ENCODE measurements at places on chromosomes 11 and 22.

DNA sequence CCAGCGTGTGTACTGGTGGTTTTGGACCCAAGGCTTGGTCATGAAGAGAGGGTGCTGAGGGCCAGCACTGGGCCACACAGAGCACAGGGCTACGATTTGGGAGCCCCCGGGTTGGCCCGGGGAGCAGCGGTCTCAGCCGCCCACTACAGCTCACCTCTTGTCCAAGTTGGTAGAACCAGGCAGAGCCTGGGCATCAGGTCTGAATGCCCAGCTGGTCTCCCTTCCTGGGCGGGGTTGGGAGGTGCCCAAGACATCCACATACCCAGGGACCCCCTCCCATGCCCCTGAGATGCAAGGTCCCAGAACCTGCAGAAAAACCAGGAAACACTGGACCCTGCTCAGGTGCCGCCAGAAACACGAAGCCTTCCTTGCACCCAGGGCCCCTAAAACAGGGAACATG is 18.0 kb downstream of the CELSR1 start:
- no peak for DNase-seq

DNA sequence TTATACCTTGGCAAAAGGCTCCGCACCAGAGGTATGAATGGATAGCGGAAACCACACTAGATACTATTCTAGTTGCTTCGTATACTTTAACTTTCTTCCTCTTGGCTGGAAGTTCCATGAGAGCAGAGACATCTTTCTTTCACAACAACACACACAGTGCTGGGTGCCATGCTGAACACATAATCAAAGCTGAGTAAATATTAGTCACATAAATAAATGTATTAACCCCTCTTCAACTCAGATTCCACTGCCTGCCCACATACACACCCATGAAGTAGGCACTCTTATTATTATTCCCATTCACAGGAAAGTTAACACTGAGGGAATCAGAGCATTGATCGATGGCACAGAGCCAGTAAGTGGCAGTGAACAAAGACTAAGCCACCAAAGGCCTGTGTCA is 35.4 kb downstream of the SPON1 start:
- no peak for DNase-seq

DNA sequence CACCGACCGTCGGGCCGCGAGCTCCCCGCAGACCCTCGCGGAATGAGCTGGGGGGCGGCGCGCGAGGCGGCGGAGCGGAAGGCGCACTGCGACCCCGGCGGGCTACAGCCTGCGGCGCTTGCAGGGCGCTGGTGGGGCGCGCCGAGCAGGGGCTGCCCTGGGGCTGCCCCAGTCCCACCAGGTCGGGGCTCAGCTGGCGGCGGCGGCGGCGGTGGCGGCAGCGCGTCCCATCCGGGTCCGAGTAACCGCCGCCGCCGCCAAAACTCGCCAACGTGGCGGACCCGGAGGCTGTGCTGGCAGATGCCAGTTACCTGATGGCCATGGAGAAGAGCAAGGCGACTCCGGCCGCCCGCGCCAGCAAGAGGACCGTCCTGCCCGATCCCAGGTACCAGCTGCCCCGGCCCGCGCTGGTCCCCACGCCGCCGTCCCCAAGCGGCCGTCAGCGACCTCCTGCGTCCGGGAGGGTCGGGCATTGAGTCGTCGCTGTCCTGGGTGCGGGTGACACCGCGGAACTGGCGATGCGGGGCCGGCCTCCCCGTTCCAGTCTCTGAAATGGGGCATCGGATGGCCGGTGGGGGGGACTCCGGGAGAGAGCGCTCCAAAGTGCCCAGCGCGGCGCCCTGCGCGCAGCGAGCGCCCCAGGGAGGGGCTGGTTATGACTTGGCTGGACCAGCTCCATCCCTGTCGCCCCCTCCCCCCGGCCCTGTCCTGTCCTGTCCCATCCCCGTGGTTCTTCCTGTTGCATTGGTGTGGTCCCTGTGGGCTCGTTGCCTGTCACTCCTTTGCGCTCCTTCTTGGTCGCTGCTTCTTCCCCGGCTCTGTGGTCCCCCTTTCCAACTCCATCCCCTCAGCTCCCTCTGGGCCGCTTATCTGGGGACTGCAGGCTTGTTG is 63.5 kb downstream of the CRYBB2 start:
- no peak for DNase-seq

DNA sequence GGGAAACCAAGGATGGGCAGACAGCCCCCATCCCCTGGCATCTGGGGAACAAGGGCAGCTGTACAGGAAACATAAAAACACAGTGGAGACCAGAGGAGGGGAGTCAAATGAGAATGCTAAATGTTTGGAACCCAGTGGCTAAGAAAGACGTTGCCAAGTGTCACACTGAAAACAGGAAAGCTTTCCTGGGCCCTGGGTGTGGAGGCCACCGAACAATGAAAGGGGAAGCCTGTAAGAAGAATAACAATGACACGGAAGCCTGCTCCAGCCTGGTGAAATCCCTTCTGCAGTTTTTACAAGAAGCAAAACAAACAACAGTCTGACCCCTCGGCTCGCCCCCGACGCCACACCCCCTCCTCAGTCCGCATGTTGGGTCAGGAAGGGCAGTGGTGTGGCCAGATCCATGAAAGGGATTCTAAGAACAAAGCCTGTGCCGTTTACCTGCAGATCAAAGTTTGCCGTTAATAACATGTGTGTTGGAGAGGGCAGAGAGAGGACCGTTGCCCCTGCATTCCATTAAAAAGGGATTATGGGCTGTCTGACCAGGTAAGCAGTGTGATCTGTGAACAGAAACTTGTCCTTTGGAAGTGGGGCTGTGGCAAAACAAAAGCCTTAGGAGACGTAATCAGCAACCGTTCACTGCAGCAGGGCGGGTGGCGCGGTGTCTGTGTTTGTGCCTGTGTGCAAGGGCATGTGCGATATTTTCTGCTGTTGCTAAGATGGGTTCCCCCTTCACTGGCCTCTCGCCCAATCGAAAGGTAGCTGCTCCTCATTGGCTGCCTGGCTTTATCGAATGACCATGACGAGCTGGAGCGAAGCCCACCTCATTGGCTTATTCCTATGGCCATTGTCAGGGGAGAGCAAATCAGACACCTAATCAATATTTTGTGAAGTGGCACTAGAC is 113.7 kb upstream of the BLID start:
- DNase-seq = no peak

- no peak for DNase-seq
Measured at GRCh38 chr11:29432719-29433325, 584.0 kb downstream of the KCNA4 start.

GRCh38 chr11:85495918-85496317 is 131.2 kb downstream of the DLG2 start:
- DNase-seq = no peak

DNA sequence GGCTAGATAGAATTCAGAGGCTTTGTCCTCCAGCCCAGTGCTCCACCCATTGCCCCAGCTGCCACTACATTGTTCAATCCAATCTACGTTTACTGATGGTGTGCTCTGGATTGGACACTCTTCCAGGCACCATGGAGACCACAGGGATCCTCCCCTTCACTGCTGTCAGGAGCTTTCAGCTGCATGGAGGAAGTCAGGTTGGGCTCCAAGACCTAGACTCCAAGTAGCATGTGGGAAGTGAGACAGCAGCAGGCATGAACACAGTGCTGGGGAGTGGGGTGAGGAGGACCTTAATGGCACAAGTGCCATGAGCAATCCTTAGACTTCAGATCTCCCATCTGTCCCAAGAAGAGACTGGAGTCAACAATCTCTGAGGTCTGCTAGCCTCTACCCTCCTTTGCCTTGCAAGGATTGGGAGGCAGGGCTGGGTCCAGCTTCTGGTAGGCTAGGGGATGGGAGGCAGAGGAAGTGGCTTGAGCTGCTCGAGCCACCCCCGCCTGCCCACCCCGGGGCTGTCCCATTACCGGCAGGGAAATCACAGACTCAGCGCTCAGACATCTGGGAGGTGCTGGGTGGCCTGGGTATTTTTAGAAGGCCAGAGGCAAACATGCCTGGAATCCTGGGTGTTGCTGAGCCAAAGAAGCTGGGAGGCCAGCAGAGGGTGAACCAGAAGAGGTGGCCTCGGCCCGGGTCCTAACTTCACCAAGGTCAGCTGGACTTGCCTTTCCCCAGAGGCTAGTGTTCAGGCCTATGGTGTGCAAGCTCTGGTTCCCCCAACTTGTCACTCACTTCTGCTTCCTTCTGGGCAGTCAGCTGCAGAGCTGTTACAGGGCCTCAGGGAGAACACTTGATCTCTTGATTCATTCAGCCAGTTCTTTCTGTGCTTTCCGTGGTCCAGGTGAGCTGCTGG is 15.2 kb upstream of the FCHSD2 start:
- no peak for DNase-seq

GRCh38 chr11:83068568-83068967 is 3.1 kb downstream of the RAB30 start:
- DNase-seq = no peak

DNA sequence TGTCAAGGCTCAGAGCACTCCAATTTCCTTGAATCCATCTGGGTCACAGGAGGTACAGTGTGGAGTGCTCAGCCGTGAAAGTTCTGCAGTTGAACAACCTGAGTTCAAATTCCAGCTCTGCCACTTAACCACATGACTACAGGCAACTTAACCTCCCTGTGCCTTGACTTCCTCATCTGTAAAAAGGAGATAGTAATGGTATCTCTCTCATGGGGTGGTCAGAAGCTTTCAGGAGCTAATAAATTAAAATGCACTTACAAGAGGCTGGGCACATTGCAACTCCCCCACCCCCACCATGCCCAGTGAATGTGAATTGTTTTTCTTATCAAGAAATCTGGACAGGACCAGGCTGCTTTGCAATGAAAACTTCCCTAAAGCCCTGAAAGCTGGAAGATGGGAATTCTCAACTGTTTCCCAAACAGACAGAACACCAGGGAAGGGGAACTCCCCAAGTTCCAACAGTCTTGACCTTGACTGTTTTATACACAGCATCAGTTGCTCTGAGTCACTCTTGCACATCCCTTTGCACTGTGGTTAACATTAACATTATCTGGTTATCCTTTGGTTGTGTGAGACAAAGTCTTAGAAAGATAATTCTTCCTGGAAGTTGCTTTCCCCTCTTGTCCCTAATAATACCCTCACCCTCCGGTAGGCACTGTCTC is 137.0 kb downstream of the SLC1A2 start:
- DNase-seq = no peak

DNA sequence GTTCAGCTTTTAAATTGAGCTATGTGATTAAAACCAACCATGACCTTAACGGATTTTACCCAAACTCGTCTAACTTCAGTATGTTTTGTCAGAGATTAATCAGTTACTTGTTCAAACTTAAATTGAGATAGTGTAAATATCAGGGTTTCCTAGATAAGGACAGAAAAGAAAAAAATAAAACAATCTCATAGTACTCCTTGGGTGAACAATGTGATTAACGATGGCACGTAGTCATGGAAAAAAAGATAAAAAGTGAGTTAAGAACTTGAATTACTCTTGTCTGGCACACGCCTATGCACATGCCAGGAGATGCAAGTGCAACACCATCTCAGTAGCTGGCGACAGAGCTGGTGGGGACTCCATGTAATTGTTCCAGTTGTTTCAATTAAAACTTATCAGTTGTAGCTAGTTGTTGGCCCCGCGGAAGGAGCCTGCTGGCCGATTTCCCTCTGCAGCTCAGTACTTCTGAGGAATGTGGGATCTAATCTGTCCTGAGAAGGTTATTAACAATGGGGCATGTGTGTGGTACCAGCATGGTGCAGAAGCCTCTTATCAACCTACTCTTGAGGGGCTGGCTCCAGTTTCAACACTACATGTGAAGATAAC is 3.0 kb downstream of the RASSF10 start:
- DNase-seq = no peak

Data from stimulated activated CD8-positive, alpha-beta memory T cell treated with anti-CD3 and anti-CD28 coated beads, Interleukin-7, amount 100 ng/mL, for 1 hour (primary cell).